ENCODE measurements at places on chromosomes 11 and 22.

DNA sequence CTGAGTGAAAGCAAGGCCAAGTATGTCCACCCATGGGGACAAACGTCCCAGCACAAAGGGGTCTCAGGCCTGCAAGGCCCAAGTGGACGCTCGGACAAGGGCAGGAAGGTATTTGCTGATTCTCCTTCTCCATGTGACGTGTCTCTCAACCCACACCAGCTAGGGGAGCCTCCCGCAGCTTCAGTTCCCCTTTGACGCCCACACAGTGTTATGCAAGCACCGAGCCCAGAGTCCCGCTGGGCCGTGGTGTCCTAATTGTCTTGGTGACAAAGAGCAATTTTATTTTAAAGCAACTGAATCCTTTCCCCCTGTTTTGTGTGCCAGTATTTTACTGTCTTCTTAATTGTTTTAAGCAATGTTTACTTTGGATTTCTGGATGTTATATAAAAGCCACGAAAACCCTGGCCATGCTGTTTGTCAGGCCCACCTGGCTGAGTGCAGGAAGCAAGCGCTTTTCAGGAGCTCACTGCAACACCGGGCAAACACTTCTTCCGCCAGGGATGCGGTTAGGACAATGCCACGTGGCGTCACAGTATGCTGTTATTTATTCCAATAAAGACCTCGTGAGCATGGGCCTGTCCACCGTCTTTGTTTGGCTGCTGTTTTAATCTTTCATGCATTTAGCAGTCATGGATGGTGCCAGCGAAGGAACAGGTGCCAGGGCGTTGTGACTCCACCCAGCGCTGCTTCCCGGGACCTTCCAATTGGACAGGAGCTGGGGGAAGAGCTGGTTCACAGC is 8.2 kb upstream of the PARVG start:
- no peak for DNase-seq

GRCh38 chr11:102468616-102469195 is 16.1 kb upstream of the TMEM123 start:
- DNase-seq: no peak

DNA sequence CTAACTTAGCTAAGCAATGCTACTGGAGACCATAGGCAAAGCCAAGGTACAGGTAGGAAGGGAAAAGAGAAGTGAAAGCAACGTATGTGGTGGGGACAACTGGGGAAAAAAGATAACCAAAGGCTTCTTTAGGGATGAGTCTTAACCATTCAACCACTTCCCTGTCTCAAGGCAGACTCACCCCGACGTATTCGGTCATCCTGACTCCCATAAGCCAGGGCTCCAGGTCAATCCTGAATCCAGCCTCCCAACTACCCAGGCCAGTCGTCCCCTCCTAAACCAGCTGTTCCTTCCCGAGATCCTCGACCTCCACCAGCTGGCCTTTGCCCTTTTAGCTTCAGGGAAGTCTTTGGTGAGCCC is 330 bp downstream of the ACP2 start:
- DNase-seq: no peak

- no peak for DNase-seq
These were observed 25.4 kb downstream of the TRIM44 start for GRCh38 chr11:35688023-35688422.

- DNase-seq: no peak
These were observed at the start of gene NCF4 for GRCh38 chr22:36860821-36861659. Gene NCF4, plus strand, starts transcription at chr22:36861006. Its CDS starts 166 bp downstream, at chr22:36861172.

DNA sequence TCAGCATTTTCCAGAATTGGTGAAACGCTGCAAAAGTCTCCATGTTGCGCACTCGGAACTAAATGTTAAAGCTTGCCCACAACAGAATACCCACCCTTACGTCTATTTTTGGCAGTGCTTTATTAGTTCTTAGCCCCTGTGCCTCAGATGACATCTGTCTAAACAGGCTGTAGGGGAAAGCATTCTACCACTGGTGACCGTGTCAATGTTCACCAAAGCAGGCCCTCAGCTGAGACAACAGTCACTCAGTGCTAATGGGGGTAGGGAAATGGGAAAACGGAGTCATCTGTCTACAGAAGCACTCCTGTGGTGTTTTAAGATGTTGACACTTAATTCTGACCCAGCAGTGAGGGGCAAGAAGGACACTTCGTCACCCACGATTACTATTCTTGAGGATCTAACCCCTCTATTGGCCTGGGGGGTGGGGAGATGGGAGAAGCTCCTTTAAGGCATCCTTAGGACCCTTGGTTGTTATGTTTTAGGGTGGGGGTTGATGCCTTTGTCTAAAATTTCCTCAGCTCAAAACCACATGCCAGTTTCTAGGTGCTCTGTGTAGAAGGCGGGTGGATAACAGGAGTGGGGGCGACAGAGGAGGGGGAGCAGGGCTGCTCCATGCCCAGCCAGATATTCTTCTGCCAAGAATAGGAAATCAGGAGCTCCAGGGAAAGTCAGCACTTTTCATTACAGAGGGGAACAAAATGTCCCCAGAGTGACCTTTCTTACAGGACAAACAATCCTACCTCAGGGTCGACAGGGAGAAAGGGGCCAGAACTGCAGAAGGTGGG is 15.6 kb upstream of the MFRP start:
- no peak for DNase-seq

DNA sequence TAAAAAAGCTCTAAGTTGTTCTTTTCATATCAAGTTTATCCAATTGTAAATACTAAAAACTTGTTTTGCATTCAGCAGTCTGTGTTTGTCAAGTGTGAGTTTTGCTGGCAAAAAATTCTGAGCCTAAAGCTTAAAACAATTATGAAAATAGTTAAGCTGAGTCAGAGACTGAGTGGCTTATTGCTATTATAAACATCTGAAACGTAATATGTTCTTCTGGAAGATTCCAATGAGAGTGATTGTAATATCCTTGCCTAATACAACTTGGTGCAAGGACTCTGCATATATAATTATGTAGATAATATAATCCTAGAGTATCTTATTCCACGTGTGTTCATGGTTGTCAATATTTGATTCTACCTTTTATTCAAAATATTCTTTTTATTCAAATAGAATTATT is 14.1 kb upstream of the NUP50 start:
- DNase-seq: no peak

DNA sequence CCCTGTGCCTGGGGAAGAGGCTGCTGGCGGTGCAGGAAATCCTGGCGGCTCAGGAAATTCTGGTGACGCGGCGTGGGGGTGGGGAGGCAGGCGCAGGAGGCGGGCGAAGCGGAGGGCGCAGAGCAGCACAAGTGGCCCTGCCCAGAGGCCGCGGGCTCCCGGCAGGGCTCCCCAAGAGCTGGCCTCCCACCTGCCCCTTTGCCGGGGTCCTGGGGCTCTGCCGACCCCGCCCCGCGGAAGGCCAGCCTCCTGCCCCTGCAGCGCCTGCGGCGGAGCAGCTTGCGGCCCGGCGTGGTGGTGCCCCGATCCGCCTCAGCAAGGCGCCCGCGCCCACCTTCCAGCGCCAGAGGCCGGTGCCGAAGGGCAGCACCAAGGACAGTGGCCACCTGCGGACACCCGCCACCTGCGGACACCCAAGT is 100.2 kb upstream of the OR4C13 start:
- no peak for DNase-seq

- DNase-seq: no peak
These were observed 10.8 kb downstream of the BLID start for GRCh38 chr11:122105044-122105758.

DNA sequence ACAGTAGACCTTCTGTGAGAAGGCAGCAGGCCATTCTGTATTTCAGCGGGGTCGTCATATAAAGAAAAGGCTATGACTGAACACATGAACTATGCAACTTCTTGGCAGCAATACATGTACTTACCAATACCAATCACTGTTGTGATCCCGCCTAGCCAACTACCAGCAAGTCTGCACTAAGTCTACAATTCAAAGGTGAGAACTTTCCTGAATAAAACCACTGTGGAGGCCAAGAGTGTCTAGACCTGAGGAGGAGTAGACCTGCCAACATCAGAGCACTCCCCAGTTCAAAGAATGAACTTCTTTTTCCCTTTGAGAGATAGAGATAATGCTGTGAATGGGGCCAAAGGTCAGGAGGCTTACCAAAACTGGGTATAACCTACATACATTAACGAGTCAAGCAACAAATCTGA is 108.2 kb downstream of the SIK3 start:
- DNase-seq: no peak

DNA sequence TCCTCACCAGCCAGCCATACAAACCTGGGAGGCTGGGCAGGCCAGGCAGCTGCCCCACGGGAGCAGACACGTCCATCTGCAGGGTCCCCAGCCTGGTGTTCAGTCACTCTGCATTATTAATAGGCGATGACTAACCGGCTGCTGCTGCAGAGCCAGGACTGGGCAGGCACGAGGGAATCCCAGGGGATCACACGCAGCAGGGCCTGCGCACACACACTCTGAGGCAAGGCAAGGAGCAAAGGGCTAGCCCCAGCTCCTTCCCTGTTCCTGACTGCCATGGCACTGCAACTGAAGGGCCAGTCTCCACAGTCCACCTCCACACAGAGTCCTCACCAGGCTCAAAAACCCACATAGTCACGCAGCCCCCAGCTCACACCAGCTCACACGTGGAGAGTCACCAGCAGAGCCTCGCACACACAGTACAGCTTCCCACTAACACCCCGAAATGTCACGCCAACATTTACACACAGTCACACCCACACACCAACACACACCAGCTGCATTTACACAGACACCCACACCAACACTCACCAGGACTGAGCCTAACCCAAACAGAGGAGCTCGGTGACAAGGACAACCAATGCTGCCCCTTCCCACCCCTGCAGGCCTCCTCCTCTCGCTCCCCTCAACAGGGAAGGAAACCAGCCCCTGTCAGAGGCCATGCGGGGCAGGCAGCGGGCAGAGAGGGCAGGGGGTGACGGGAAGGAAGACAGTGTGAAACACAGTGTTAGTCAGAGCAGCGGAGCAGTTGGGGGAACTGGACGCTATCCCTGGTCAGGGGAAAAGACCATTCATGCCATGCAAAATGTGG is 47.3 kb downstream of the NRXN2 start:
- DNase-seq: no peak

GRCh38 chr22:46351131-46351735 is 15.7 kb downstream of the TRMU start:
- no peak for DNase-seq

GRCh38 chr22:19810381-19811201 is 44.1 kb downstream of the GNB1L start:
- DNase-seq: no peak

- DNase-seq: no peak
These were observed 22.6 kb downstream of the BUD13 start for GRCh38 chr11:116750070-116750718.

GRCh38 chr22:38162881-38163843 is 18.5 kb downstream of the PLA2G6 start:
- DNase-seq: no peak

DNA sequence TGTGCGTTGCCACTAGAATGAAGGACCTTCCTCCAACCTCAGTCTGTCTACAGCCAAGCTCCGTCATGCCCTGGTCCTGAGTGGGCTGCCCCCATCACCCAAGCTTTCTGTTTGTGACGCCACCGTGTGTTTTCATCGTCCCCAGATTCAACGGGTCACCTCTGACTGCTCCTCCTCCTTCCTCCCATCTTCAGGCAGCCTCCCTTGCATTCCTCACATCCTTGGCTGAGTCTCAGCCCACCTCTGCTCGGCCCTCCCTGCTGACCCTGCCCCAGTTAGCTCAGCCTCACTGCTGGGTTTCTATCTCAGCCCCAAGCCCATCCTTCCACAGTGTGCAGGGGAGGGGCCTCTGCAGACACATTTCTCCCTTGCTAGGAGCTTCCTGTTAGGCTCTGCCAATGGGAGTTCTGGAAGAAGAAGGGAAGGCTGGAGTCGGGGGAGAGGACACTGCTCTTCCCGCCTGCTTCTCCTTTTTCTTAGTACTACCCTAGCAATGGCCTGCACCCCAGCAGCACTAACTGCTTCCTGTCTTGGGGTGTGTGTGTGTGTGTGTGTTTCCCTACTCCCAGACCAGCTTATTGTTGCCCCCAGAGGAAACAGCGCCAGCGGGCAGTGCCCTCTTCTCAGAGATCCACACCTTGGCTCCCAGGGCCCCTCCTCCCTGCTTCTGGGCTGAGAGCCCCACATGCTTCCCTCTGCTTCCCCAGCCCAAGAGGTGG is 5.2 kb downstream of the IFT27 start:
- no peak for DNase-seq

DNA sequence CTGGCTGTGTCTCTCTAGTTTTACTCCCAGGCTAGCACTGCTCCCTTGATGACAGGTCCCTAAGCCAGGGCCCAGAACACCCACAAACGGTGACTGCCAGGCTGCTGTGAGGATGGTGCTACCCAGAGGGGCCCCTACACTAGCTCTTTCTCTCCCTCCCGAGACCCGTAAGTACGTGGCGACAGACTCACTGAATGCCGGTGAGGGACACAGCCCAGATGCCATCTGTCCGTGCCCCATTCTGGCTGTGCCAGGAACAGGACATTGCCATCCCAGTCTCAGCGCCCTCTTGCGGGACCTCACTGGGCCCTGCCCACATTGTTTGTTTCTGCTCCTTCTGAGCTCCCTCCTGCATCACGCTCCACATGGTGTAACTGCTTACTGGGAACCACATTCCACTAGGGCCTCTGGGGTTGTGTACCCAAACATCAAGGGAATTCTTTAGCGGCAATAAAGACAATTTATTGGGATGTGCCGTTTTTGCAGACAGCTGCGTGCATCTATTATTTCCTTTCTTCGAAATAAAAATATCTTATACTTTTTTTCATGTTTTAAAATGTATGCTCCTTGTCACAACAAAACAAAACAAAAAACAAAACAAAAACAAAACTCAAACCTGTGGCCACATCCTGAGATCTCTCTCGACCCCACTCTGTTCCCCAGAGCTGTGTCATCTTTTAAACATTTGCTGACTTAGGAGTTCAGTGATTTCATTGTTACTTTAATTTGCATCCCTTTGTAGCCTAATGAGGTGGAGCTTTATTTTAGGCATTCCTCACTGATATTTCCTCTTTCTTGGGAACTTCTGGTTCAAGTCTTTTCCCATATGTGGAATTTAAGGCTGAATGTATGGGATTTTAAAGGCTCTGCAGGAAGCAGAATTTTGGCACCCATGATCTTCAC is 4.4 kb upstream of the TPCN2 start:
- DNase-seq: no peak
